Stimulated activated memory B cell treated with anti-CD40 and anti-IgM and Interleukin-4, amounts not matched to agents 10 μg/mL and 1 μg/mL and 100 μg/mL, for 72 hours (primary cell): ENCODE measurements at places on chromosomes 1 and 21.
A peak's percentile ranks its signal among the peaks of the same experiment; 100 is the strongest.

- ATAC-seq = peak; percentile 90
Measured at GRCh38 chr1:38834937-38835827, 24.4 kb downstream of the RRAGC start.

DNA sequence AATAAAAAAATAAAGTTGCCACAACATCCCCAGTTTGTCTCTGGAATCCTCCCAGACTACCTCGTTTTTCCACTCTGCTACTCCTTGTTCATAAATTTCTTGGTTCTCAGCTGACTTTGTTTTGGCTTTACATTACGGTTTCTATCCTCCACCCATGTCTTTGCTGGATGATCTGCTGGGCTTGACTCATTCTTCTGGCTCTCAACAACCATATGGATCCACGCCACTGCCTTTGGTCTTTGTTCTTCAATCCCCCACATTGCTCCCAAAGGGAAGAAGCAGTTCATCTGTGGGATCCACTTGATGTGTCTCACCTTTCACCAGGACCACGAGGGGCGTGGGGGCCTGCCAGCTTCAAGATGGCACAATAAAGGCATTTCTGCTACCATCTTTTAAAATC, 67.1 kb upstream of the NBL1 start:
- no peak for ATAC-seq

DNA sequence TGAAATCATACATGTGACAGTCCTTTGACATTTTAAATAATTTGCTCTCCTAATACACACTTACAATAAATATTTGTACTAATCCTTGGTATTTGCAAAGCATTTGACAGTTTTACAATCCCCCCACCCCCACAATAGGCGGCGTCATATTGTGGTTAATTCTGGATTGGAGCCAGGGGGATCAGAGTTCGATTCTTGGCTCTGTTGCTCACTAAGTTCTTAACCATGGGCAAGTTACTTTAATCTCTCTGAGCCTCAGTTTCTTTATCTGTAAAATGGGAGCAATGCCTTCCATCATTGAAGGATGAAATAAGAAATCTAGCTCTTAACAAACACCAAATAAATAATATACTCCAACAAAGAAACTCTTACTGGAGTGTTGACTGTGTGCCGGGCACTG, 23.8 kb downstream of the CACNA1S start:
- ATAC-seq = no peak

DNA sequence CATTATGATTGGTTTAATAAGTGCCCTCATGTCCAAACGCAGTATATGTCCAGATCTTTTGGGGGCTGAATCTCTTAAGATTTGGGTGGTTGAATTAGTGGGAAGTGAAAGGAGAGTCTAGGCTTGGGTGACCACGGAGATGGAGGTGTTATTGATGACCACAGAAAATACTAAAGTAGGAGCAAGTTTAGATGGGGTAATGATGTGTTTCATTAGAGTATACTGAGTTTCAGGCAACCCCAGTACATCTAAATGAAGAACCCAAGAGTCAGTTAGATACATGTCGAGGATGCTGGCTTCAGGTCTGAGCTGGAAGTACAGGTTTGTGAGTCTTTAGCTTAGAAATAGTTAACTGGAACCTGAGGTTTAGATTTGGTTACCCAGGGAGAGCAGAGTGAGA, 6.5 kb upstream of the ZZZ3 start:
- ATAC-seq = no peak

DNA sequence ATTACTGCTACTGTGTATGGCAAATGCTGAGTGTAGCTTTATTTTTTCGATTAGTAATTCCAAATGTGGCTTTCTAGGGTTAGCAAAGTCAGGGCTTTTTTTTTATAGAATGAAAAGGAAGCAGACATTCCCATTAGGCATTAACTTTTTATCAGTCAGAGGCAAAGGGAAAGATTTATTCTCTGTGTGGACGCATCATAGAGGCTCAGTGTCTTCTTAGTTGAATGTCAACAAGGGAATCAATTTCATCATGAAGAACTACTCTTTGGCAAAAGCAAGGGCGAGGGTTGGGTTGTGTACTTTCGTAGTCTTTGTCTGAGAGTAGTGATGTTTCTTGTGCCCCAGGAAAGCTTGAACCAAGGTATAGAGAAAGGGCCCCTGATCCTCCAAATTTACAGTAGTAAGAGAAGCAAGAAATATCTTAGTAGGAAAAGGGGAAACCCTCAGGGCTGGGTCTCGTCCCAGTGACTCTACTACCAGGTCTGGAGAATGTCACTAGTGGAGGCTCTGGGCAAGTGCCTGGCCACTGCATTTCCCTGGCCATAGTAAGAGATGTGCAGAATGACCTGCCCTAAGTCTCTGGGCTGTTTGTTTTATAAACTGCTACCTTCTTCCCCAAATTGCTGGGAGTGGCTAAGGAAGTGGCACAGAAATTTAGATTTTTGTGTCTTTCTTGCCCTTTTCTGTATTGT, 30.0 kb upstream of the MACF1 start:
- no peak for ATAC-seq

DNA sequence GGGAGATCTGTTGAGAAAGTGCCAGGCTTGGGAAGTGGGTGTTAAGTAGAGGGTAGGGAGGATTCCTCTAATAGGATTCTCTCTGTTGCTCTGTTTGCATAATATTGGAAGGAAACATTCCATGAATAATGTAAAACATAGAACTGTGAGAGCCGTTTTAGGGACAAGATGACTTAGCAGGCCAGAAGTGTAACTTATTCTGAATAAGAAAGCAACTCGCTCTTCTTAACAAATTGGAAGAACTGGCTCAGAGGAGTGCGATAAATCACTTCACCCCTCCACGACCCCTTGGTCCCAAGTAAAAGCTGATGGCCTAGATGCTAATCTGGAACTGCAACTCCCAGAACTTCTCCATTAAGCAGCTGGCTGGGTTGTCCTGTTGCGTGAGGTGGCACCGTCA, 19.1 kb downstream of the SIM2 start:
- ATAC-seq = no peak

DNA sequence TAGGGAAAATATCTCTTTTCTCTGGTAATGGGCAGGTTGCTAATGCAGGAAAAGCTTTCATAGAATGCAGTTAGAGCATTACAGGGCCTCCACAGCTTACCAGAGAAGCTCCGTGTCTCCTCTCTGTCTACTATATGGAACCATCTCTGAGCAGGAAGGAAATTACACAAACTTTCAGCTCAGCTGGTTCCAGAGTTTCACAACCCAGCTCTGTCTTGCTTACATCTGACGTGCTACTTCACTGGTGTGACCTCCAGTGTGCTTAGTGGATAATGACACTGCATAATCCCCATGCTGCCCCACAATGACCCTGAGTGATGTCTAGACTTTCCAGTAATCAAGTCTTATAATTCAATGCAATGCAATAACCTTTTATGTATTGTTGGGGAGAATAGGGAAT, 4.3 kb upstream of the FGGY start:
- ATAC-seq = peak; percentile 21

- no peak for ATAC-seq
Measured at GRCh38 chr1:198687429-198687828, 48.6 kb downstream of the PTPRC start.

DNA sequence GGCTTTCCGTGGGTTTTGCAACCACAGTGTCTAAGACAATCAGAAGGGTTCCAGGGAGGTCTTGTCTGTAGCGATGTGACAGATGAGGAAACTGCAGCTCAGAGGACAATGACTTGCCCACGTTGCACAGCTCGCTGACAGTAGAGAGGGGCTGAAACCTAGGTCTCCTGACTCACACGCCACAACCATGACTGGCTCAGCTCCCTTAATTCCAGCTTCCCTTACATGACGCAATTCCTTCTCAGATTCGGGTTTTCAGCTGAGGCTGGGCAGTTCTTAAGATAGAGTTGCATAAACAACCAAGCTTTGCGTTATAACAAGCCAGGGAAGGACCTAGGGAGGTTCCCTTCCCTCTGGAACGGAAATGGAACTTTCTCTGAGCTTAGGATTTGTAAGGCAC, 36.3 kb downstream of the DHCR24 start:
- no peak for ATAC-seq

DNA sequence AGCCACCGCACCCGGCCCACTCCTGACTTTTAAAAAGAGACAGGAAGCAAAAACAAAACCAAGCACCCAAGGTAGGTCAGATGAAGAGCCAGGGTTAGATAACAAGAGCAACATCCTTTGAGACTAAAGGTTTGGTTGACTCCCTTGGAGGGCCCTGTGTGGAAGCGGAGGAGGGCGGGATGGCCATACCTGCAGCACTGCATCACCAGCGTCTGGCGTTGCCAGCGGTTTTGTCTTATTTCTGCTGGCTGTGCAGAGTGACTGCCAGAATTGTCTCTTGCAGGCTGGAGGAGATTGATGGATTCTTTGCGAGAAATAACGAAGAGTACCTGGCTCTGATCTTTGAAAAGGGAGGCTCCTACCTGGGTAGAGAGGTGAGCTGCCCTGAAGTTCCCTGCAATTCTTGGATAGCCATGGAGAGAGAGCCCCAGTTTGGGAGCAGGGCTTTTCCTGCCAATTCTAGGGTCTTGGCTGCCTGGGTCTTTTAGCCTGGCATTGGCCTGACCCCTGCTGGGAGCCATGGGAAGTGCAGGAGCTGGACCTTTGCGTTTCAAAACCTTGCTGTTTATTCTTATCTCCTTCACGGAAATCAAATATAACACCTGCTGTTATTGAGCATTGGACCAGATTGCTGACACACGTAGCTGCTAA, 24.0 kb downstream of the QSOX1 start:
- ATAC-seq = no peak

GRCh38 chr1:8571200-8571984, 246.0 kb downstream of the RERE start:
- ATAC-seq = no peak

GRCh38 chr1:196535727-196536126, 72.5 kb downstream of the KCNT2 start:
- ATAC-seq = no peak

DNA sequence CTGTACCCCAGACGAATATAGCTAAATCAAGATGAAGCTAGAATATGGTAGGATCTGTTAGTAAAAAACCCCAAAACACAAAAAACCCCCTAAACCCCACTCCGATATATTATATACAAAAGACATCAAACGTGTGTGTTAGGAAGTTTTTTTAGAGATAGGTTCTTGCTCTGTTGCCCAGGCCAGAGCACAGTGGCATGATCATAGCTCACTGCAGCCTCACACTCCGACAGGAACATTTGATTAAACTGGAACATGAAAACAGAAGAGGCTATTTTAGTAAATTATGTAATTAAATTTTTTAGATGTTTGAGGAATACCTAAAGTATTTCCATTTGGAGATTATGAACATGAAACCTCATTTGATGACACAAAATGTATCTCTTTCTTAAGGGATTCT, 8.2 kb upstream of the RYR2 start:
- ATAC-seq = no peak

GRCh38 chr1:205636732-205637131, 4.9 kb upstream of the ELK4 start:
- no peak for ATAC-seq

DNA sequence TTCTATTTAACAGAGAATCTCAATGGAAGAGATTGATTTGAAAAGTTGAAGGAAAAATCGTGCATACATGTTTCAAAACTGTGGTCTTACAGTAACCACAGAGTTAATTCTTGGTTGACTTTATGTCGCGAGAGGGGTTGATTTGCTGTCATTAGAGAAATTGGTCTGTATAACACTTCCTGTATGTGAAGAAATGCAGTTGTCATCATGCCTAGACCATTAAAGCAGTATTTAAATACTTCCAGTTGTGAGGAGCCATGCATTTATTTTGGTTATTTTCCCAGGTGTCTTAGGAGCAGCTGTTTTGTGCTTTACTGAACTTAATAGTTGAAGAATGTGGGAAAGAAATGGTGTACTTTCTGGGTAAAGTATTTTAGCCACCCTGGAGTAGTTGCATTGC, 76.2 kb downstream of the NFIA start:
- no peak for ATAC-seq

GRCh38 chr1:223742856-223743517, 30.6 kb downstream of the CAPN2 start:
- ATAC-seq = no peak

DNA sequence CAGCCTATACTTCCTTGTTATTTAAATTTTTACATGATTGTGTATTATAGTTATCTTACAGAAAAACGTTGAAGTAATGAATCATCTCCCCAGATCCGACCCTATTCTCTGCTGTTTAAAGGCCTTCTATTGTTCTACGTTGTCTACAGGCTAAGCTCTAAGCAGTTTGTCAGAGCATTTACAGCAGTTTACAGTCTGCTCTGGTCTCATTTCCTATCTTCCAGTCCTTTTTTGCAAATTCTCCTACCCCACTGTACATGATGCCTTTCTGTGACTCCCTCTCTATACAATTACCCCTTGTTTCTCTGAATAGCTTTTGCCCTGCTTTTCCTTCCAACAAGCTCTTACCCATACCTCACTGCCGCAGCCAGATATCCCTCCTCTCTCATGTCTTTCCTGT, 319.2 kb upstream of the FMN2 start:
- no peak for ATAC-seq

DNA sequence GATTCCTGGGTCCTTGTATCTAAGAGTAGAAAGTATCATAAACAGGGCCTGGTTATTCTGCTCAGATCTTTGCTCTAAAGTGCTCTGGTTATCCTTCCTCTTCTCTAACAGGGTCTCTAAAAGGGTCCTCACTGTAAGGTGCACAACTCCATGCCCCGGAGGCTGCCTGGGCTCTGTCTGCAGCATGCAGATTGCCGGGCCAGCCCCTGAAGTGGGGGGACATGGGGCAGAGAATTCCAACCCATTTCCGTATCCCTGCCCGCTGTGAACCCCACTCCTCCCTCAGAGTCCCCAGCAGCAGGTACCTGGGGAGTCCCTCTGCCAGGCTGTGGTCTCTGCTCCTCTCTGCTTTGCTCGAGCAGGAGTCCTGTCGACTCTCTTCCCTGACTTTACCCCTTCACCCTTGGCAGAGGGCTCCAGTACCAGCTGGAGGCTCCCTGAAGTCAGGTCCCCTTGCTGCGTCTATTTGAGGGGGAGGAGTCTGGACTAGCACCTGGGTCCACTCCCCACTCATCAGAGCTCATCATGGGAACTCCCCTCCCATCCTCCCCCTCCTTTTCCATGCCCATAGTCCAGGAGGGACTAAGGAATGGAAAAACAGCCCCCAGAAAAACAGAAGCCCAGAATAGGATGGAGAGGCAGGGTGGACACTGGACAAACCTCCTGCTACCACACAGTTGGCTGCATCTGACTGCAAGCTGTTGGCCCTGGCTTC, 12.1 kb downstream of the BLACAT1 start:
- no peak for ATAC-seq

- ATAC-seq = no peak
Measured at GRCh38 chr1:207754974-207755700, 3.3 kb downstream of the CD46 start.

GRCh38 chr1:76240316-76240715, 165.8 kb downstream of the ST6GALNAC3 start:
- ATAC-seq = no peak
